Naive thymus-derived CD8-positive, alpha-beta T cell (primary cell): ENCODE measurements at places on chromosomes 2 and 18. TPM values are rescaled to one million over a fixed set of nuclear protein-coding genes. Genes with fewer than 3 reads are reported as not detected.

Gene RTTN
- 26.6 TPM for total RNA-seq

DNA sequence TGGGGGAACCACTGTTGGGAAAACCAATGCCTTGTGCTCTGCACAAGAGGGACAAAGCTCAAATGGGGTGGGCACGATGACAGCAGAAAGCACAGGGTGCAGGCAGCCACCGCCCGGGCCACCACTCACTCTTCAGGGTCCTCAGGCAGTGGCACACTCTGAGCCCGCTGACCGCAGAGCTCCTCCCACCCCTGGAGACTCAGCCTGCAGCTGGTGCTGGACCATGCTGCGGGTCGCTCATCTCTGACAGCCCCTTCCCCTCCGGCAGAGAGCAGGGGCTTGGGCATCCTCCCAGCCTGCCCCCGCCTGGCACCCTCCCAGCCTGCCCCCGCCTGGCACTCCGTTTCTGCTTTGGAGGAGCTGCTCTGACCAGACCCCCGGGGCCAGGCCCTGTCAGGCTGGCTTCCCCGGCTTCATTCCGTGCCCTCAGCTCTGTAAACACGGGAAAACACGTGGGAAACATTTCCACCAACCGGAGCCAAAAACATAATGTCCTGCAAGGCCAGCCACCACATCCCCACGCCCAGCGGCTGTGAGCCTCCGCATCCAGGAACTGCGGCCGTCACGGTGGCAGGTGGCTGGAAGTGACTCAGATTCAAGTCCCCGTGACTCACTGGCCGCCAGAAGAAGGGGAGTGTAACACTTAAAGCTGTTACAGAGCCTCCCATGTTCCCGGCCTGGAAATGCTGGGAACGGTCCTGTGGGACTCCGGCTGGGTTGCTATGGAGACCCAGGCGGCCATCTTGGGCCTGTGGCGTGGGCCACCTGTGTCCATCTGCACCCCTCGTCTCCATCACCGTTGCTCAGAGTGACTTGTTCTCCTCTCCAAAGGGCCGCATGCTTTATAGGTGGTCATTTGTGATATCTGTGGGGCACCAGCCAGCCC, 6.8 kb upstream of the SNED1 start:
- no peak for DNase-seq

DNA sequence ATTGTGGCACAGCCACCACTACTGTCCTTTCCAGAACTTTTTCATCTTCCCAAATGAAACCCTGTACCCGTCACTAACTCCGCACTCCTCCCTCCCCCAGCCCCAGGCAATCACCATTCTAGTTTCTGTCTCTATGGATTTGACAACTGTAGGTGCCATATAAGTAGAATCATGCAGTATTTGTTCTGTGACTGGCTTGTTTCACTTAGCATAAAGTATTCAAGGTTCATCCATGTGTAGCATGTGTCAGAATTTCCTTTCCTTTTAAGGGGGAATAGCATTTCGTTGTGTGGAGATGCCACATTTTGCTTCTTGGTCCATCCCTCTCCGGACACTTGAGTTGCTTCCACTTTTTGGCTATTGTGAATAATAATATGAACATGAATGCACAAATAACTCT, 842 bp upstream of the CKAP2L start:
- no peak for DNase-seq

DNA sequence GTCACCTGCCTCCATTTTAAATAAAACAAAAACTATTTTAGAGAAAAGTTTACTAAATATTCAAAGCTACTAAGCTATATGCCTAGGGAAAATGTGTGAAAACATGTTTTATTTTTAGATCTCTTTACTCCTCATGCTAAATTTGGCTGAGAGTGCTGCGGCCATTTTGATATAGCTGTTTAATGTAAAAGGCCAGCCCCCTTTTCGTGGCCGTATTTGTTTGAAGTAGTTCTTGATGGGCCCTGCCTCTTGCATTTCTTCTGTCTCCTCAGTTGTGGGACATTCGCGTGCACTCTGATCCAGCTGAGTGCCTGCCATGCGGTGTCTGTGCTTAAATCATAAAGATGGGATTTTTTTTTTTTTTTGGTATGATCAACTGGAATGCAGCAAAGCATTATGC, 64.0 kb downstream of the ZNF407 start:
- no peak for DNase-seq

DNA sequence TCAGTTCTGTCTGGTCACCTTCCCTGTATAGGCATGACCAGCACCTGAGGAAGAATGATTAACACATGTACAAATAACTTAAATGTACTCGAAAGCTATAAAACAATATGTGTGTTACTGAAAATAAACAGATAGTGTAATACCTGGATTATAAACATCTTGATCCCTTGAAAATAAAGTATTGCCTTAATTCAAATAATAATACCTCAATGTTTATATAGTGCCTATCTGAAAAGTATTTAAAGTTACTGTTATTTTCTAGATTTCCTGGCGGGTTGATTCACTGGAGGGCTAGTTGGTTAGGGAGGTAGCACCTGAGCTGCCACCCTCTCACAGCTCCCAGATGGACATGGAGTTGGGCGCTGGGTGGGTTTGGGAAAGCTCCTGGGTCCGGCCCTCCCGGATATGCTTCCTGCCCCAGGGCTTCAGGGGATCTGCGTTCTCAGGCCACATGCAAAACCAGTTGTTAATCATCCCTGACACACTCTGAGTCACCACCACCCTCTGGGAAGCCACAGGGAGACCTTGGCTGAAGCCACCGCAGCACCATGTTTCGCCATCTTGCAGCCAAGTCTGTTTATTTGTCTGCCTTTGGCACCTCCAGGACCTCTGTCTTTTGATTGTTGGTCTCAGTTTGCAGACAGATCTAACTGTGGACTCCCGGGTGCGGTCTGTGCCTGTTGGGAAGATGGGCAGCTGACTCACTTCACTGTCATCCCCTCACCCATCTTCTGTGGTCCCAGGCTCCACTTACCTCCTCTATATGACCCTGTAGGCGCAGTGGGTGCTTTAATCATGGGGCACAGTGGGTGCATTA, 35.3 kb downstream of the RAB31 start:
- no peak for DNase-seq

DNA sequence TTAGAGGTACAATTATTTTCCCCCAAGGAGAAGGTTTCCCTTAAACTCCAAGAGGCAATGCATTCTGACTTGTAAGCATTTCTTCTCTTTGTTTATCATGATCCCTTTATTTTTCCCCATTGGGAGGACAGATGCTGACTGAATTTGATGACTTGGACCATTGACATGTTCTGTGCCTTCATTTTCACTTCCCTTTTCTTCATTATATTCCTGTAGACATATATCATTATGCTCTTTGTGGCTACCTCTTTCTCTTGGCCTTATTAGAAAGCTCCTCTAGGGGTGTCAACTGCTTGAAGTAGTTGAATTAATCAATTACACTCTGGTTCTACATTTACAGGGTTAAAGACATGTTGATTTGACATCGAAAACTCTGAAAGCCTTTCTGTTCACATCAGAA, 330.0 kb upstream of the DCC start:
- DNase-seq, result no peak
